ENCODE measurements at places on chromosomes 2 and 18.

GRCh38 chr2:75600461-75601011 is 39.8 kb upstream of the EVA1A start:
- DNase-seq, result no peak

GRCh38 chr2:132754867-132755472 is 85.0 kb upstream of the LYPD1 start:
- DNase-seq, result no peak

GRCh38 chr2:119116411-119117295 is 41.9 kb downstream of the C1QL2 start:
- DNase-seq, result no peak

DNA sequence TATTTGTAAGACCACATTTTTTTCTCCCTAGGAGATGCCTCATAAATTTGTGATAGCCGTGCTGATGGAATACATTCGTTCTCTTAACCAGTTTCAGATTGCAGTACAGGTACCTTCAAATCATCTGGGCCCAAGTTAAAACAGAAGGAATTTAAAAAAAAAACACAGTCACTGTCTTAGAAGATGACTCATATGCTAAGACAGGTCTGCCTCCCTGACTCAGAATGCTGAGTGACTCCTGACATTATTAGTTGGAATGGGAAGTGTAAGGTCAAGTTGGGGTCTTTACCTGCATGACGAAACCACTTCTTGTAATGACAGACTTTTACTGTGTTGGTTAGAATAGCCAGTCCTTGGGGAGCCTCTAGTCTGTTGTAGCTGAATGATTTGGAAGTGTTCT is 26.3 kb downstream of the RMC1 start:
- no peak for DNase-seq

DNA sequence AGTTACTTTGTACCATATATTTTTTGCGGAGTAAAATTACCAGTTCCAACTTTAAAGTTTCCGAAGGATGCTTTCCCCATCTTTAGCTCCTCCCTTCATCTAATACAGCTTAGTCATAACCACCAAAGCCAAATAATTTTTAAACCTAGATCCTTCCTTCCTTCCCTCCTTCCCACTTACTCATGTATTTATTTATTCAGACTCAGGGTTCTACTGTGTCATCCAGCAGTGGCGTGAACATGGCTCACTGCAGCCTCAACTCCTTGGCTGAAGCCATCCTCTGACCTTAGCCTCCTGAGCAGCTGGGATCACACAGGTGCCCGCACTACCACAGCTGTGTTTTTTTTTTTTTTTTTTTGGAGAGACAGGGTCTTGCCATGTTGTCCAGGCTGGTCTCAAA is 4.4 kb downstream of the LPIN2 start:
- DNase-seq, result no peak

DNA sequence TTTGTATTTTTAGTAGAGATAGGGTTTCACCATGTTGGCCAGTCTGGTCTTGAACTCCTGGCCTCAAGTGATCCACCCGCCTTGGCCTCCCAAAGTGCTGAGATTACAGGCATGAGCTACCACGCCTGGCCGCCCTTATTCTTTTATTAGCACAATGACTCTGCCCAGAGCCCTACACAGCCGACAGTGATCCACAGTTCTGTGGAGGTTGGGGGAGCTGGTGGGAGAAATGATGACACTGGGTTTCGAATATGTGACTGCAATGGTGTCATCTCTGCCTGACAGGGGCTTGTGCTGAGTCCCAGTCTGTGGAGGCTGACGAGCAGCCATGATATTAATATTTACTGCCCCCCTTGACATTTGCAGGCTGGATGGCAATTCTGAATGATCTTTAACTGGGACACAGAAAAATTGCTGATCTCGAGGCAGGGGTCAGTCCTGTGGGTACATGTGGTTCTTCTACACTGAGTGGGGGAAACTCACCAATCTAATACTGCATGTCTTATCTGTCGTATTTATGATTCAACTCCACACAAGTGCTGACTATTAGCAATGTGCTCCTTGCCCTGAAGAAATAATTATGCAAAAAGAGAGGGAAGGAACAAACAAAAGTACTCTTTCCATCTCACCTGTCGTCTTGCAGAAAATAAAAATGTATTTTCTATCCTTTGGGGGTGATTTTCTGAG is 6.3 kb upstream of the CTAGE1 start:
- DNase-seq, result no peak

- DNase-seq, result no peak
These were observed 73.0 kb downstream of the AGPS start for GRCh38 chr2:177465400-177466138.

DNA sequence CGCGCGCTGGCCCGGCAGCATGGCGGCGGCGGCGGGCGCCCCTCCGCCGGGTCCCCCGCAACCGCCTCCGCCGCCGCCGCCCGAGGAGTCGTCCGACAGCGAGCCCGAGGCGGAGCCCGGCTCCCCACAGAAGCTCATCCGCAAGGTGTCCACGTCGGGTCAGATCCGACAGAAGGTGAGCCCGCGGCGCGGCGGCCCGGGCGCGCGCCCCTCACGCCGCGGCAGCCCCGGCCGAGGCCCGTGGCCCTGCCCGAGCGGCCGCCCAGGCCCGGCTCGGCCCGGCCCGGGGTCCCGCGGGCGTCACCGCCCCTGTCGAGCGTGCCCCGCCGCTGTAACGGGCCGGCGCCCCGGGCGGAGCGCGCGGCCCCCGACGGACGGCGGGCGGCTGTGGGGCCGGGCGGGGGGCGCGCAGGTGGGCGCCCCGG is 218 bp downstream of the DGKD start:
- peak; percentile 47 for DNase-seq

- no peak for DNase-seq
These were observed 40.0 kb downstream of the BCL2L11 start for GRCh38 chr2:111160758-111161157.

DNA sequence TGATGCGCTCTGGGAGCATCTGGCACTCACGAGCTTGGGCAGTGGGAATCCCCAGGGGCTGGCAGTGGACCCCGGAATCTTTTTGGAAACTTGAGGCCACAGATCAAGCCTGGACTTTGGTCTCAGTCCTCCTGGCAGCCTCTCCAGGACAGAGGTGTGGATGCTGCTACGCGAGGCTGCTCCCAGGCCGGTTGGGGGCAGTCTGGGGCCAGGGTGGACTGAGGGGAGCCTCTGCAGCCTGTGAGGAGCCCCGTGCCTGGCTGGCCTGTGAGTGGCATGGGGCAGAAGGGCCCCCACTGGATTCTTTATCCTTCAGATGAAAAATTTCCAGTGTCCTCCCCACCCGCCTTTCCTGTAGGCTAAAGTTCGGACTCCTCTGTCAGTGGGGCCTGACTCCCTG is 12.7 kb upstream of the DES start:
- DNase-seq, result no peak

DNA sequence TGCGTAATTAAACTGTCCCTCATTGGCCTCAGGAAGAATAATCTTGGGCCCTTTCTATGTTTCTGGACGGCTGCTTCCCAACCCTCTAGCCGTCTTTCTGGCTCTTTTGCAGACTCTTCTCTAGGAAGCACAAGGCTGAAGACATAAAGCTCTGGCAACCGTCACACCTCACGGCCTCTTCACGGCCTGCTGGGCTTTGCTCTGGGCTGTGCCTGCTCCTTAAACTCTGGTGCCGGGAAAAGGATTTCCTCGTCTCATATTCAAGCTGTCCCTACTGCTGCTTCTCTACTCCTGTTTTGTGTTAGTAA is 36.0 kb upstream of the WIPF1 start:
- DNase-seq, result no peak

GRCh38 chr2:209638346-209638745 is 133.3 kb upstream of the UNC80 start:
- no peak for DNase-seq

- DNase-seq, result no peak
These were observed 37.0 kb downstream of the MAL start for GRCh38 chr2:95062242-95063085.

- DNase-seq, result no peak
These were observed 68.2 kb upstream of the MBOAT2 start for GRCh38 chr2:9071584-9072124.

DNA sequence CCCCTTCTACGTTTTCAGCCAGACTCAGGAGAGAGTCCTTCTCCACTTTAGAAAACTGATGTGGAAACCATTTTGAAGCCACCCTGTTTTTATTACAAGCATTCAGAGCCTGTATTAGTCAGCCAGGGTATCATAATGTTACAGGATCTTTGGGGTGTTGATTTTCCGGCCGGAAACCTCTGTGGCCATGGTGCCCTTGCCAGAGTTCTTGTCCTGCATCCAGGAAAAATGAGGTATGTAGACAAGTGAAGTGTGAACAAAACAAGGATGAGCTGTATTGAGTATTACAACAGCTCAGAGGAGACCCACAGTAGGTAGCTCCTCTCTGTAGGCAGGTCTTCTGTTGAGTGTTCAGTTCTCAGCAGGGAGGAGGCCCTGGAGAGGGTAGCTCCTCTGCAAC is 241.0 kb upstream of the COPS8 start:
- no peak for DNase-seq

DNA sequence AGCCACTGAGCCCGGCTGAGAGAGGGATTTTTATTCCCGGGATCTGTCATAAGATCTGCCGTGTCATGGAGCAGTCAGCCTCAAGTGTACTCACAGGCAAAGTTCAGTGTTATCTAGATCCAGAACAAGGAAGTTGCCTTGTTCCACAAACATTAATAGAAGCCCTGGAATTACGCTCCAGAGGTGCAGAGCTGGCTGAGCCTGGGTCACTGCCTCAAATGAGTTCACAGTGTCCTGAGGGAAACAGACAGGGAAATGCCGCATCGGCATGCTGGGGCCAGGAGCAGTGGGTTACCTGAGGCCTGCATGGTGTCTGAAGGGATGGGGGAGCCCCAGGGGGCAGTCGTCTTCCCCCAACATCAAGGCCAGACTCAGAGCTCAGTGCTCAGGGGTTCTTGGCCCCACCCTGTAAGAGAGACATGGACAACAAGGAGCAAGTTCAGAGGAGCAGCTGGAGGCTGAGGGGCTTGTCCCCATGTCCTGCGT is 42.7 kb upstream of the ODC1 start:
- DNase-seq, result no peak

GRCh38 chr18:22167091-22167470 is 2.3 kb upstream of the GATA6 start:
- no peak for DNase-seq

DNA sequence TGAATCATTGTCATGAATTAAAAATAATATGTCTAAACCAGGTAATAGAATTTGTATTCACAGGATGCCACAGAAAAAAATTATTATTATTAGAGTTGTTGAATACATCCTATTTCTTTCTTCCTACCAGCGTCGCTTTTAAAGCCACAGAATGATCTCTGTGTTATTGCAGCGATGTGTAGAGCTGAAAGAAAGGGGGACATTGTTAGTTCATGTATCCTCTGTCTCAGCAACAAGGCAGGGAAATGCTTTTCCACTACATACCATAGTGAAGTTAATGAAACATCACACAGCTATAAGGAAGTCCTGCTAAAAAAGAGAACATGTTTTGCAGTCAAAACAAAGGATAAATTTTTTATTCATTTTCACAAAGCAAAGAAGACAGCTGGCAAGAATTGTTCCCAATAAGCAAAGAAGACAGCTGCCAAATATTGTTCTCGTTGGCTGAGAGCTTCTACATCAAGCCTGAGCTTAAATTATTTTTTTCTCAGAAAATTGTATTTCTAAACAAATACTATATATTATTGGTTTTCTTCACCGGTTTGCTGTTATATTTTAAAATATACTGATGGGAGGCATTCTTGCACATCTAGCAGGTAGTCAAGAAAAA is 1234.4 kb downstream of the SUCLG1 start:
- no peak for DNase-seq

DNA sequence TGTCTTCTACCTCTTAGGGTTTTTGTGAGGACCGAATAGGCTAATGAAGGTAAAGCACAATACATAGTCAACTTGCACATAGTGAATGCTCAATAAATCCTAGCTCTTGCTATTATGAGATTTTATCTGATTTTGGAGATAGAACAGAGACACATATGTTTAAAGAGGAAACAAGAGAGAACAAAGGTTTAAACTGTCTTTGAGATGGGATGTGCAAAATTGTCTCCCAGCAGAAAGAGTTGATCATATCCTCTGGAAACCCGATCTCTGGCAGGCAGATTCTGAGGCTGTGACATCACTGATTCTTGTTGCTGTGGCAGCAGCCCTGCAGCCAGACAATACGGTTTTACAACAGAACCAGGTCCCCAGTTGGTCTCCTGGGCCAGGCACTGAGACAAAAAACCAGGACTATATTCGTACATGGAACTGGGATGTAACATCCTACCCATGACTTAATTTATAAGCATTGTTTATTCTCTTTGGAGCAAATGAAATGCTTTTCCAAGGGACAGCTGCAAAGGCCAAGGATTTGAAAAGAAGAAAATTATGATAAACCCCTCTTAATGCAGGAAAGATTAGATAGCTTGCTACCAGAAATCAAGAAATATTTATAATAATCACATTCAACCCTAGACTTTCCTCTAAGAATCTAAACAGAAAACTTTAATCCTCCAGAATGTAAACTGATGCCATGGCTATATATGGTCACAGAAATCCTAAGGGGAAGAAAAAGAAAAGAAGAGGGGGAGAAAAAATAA is 80.2 kb downstream of the SLC8A1 start:
- DNase-seq, result no peak

DNA sequence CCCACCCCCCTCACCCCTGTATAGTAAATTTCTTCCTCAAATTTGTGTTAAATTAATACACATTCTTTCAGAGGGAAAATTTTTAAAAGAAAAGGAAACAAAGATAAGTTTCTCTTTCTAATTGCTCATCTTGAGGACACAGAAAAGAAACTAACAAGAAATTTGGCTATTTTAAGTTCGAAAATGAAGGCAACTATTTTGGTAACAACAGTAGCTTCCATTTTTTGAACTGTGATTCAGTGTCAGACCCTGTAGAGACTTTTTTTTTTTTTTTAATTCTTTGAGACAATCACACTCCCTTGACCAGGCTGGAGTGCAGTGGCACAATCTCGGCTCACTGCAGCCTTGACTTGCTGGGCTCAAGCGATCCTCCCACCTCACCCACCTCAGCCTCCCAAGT is 194.9 kb downstream of the SS18 start:
- no peak for DNase-seq

DNA sequence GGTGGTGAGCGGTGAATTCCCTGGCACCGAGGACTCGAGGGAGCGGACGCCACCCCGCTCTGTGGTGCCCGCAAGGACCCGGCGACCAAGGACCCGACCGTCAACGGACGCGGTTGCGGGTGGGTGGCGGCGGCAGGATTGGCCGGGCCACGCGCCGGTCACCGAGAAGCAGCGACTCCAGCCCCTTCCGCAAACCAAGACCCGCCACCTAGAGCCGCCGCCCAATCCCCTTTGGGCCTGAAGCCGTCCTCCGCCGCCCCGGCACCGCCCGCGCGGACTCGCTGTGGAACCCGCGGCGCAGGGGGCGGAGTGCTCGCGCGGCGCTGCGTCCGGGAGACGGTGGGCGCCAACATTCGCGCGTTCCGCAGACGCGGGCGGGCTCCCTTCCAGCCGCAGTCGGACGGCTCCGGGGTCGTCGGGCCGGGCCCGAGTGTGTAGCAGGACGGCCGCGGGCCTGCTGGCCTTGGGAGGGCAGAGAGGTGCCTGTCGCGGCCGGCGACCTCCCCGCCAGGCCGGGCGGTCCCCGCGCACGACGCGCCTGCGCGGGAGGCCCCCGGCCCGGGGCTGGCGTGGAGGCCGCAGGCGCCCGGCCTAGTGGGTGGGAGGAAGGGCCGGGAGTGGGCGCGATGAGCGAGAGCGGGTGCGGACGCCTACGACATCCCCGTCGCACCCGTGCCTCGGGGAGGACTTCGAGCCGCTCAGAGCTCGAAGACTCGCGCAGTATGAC is at the start of the genes FAM228B and PFN4:
Gene FAM228B (plus strand): TSS at position 275 of the 727 bp plus-strand sequence. CDS start 893 bp downstream, outside the sequence.
Gene PFN4 (minus strand): TSS at position 140 of the 727 bp plus-strand sequence. CDS start 799 bp downstream, outside the sequence.
- peak; percentile 66 for DNase-seq

- no peak for DNase-seq
These were observed 1611.1 kb upstream of the ZEB2 start for GRCh38 chr2:146131048-146131447.

All from activated T-helper 1 cell treated with anti-CD3 and anti-CD28 coated beads, Interleukin-12 subunit alpha, Interleukin-12 subunit beta, Interleukin-2, Interleukin-4 antibody, amounts not matched to agents 30 ng/mL and 10 ng/mL and 1 ng/mL, durations not matched to agents 14 hours and 24 hours and 36 hours (primary cell).